ENCODE measurements at places on chromosomes 4 and X.
A peak's percentile ranks its signal among the peaks of the same experiment; 100 is the strongest.

DNA sequence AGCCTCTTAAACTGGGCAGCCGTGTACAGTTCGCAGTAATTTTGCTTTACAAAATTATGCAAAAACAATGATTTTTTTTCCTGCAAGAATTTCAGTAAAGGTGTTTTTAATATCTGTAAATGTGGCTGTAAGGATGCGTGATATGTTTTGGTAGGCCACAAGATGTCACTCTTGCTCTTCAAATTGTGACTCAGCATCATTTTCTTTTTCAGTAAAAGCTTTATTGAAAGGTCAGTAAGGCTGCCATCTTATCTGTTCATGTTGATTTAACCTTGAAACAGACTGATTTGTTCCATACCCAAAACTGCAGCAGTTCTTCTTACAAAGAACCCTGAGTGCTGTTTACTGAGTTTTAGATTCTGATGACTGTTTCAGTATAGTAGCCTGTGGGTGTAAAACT lies 39.9 kb downstream of the TXLNG start:
- no peak for DNase-seq

DNA sequence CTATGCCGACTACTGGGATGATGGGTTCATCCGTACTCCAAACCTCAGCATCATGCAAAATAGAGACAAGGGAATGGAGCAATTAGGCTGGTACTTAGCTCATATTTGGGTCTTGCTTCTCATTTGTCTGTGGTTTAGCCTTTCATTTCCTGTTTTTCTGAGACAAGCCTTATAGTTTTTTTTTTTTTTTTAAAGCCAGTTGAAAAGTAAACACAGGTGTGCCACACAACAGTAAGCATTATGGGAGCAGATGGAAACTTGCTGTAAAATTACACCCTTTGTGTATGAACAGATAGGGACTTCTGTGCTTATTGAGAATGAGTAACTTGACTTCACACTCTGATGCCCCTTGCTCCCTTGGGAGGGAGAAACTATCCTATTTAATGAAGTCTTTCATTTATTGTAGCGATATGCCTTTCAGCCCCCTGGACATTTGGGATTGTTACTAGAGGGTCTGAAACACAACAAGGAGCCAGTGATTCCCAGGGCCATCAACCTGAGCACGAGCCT lies 13.7 kb downstream of the RASSF6 start:
- DNase-seq, result no peak

DNA sequence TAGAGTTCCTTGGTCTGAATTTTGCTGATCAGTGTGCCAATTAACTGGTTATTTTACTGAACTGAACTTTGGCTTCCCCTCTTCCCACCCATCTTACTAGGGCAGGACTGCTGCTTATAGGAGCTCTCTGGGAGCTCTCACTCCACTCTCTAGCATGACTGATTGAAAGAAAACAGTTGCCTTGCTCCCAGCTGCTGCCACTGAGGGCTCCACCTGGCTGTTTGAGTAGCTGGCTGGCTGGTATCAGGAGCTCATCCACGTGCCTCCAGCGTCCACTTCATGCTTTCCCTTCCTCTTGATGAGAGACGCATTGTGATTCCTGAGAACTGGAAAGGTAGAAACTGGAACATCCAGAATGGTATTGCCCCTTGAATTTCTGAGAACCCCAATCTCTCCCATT lies 73.0 kb upstream of the KLHL13 start:
- DNase-seq, result no peak

GRCh38 chr4:99120501-99120900 lies 23.6 kb downstream of the ADH4 start:
- no peak for DNase-seq

DNA sequence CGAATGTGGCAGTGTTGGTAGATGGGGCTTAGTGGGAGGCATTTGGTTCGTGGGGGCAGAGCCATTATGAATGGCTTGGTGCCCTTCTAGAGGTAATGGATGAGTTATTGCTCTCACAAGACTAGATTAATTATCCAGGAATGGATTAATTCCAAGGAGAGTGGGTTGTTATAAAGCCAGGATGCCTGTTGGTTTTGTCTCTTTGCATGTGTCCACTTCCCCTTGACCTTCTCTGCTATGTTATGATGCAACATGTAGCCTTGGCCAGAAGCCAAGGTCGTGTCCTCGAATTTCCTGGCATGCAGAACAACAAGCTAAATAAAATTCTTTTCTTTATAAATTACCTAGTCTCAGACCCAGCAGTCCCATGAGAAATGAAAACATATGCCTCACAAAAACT lies 111.2 kb upstream of the PLS3 start:
- DNase-seq, result no peak

GRCh38 chrX:141176586-141177451 lies at the start of gene LDOC1:
Gene LDOC1 (minus strand): TSS chrX:141177129. CDS start chrX:141177021, 108 bp downstream.
- peak; percentile 74 for DNase-seq

GRCh38 chr4:123869286-123870215 lies 473.0 kb downstream of the SPRY1 start:
- DNase-seq, result no peak

DNA sequence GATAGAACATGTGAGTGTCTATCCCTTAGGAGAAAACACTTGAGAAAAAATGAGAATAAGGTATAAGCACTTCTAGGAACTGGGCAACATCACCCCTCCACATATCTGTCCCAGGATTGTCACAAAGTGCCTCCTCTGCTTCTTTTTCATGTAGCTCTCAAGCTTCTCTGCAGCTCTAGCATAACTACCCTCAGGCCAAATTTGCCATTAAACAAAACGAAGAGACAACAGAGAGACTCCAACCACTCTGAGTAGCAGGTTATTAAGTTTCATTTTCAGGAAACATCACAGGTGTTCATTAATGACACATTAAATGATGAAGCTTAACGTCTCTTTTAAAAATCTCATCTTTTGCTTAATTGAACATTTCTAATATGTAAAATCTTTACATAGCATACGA lies 580.0 kb downstream of the GALNTL6 start:
- DNase-seq, result no peak

GRCh38 chr4:153297116-153297515 lies 47.4 kb upstream of the MND1 start:
- DNase-seq, result no peak

- DNase-seq, result no peak
These were observed 30.8 kb upstream of the LAP3 start for GRCh38 chr4:17546222-17546621.

GRCh38 chr4:156191044-156191781 lies 237.5 kb upstream of the CTSO start:
- DNase-seq, result no peak

- DNase-seq, result no peak
These were observed 101.2 kb upstream of the KLF3 start for GRCh38 chr4:38562751-38563198.

GRCh38 chr4:177737387-177737940 lies 295.2 kb upstream of the AGA start:
- DNase-seq, result no peak

GRCh38 chr4:94833394-94833793 lies 75.6 kb downstream of the BMPR1B start:
- DNase-seq, result no peak

DNA sequence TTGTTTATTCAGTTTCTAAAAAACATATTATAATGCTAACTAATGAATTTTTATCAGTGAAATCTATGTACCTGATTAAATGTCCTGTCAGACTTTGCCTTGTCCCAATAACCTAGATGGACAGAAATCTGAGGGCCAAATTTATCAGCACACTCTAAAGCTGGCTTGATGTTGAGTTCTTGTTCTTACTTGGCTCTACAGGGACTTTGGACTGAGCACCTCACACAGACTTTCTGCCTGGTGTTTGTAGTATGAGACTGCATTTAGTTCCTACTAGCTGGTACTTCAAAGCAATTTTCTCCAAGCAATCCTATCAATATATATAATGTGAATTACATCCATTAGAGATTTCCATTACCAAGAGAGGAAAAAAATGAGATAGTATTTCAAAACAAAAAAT lies 37.8 kb downstream of the INTS12 start:
- DNase-seq, result no peak

- DNase-seq, result no peak
These were observed 205.4 kb downstream of the HS3ST1 start for GRCh38 chr4:11223311-11223710.

DNA sequence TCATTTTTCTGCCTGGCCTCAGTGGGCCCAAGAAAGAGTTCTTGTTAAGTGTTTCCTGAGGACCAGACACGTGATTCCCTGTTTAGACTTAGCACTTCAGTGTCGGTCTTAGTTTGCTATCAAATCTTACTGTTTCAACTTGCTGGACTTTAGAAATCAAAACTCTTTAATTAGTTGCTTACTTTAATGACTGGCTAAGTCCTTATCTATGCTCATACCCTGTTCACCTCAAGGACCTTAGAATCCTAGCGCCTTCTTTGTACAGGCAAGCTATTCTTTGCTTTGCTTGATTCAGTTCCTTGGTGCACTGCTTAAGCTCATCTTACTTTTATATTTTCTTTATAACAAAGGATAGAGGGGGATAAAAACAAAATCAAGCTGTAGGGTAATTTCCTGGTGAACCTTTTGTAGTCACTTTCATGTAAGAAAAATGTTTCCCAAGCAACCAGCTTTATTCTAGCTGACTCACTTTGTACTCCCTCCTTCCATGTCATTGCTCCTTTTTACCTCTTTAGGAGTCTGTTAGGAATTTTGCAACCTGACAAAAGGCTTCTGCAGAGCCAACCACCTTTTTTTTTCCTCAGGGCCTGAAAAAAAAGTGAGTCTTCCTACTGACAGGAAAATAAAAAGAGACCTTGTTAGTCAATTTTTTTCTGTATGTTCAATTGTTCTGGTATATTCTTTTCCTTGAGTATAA lies 14.7 kb downstream of the WDR44 start:
- no peak for DNase-seq

- no peak for DNase-seq
These were observed 22.7 kb upstream of the SPACA5B start for GRCh38 chrX:48107717-48108116.

DNA sequence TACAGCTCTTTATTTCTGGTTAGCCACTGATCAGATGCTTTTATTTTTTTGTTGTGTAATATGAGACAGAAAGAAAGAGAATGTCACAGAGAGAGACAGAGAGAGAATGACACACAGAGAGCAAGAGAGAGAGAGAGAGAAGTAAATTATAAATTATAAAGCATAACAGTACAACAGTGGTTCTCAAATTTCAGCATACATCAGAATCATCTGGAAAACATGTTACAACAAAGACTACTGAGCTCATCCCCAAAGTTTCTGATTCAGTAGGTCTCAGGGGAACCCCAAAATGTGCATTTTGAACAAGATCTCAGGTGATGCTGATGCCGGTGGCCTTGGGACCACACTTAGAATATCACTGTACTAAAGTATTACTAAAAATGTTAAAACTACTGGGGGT lies 245.8 kb upstream of the DIAPH2 start:
- no peak for DNase-seq

- DNase-seq, result no peak
These were observed 13.8 kb downstream of the CYP4V2 start for GRCh38 chr4:186205156-186205555.

- DNase-seq, result no peak
These were observed 17.6 kb downstream of the CD99 start for GRCh38 chrX:2708592-2709188.

GRCh38 chr4:109969919-109970318 lies 57.2 kb downstream of the EGF start:
- no peak for DNase-seq

DNA sequence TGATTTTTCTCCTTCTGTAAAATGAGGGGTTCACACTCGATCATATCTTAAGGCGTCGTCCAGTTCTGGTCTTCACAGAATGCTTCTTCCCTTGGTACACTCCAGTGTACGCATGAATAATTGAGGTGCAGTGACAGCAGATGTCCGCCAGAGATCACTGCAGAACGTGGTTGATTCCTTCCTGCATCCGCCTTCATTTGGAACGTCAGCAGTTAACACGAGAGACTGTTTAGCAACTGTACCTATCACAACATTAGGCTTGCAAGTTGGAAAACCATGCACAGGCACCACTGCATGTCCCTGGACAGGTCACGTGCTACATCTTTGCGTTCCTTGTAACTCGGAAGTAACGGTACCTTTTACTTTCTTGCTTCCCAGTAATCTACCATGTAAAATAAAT lies 66.0 kb upstream of the GEMIN8 start:
- no peak for DNase-seq

- DNase-seq, result no peak
These were observed 357.3 kb upstream of the RASGEF1B start for GRCh38 chr4:81828991-81829390.

- no peak for DNase-seq
These were observed 142.5 kb downstream of the RASL11B start for GRCh38 chr4:53004497-53005148.

- no peak for DNase-seq
These were observed 27.3 kb upstream of the STS start for GRCh38 chrX:7119950-7120877.

GRCh38 chr4:33886356-33886755 lies 2358.0 kb downstream of the ARAP2 start:
- DNase-seq, result no peak

GRCh38 chrX:17082831-17083230 lies 136.4 kb downstream of the REPS2 start:
- no peak for DNase-seq

DNA sequence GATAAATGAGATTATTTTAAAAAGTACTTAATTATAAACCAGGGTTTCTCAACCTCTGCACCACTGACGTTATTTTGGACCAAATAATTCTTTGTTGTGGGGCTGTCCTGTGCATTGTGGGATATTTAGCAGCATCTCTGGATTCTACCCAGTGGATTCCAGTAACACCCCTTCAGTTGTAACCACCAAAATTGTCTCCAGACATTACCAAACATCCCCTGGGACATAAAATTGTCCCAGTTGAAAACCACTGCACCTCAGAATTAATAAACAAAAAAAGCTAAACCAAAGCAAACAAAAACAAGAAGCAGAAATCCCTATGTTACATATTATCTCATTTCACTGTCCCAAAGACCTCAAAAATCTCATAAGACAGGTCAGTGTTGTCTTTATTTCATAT lies 54.2 kb upstream of the GIMD1 start:
- no peak for DNase-seq

DNA sequence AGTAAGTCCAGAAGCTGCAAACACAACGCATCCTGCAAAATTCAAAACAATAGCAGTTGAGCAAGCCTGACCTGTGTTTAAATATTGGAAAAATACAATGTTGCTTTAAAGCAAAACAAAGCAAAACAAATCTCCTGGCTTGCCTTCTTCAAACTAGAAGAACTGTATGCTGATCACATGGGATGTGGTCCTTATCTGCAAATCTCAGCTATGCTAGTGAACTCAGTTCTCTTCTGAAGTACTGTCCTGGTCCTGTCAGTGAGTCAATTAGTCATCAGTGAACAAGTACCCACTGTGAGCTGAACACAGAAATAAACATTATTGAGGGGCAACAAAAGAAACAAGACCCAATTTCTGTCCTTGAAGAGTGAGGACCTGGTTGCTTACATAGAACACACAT lies 522.5 kb downstream of the SMARCA1 start:
- no peak for DNase-seq

DNA sequence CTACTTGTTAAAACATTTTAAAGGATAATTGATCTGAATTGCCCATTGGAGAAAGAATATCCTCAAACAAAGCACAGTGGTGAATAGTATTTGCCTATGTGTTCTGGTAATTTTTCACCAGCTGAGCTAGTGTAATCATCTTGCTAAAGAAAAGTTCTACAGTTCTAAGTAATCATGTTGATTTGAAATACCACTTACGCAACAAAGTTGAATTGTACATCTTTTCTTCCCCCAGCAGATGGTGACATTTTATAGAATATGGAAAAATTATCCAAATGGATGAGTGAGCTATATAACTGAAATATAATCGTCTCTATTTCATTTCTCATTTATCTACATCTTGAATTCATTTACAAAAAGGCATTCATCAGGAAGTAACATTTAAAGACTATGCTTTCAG lies 9.7 kb upstream of the ZNF674 start:
- DNase-seq, result no peak
